ENCODE measurements at places on chromosomes 5 and 9. TPM values are rescaled to one million over a fixed set of nuclear protein-coding genes. Genes with fewer than 3 reads are reported as not detected.

GRCh38 chr5:132641241-132641723 lies 16.7 kb upstream of the IL13 start:
- no peaks in the 10 kb centered on the region for H3K4me1 ChIP-seq
- H3K4me3 ChIP-seq, result no peak overlapping the region
- no peak overlapping the region for H3K27ac ChIP-seq
- no peak for DNase-seq

Gene CDC14B
- 53.2 TPM for total RNA-seq

- DNase-seq, result no peak
- no peaks in the 10 kb centered on the region for H3K36me3 ChIP-seq
- no peak overlapping the region for H3K4me3 ChIP-seq
- H3K27ac ChIP-seq, result no peak overlapping the region
Observed at GRCh38 chr5:177369645-177370440, 12.1 kb downstream of the RGS14 start.

- no peaks in the 10 kb centered on the region for H3K27me3 ChIP-seq
- H3K27ac ChIP-seq, result no peak overlapping the region
- H3K4me1 ChIP-seq, result no peaks in the 10 kb centered on the region
- no peak overlapping the region for H3K4me3 ChIP-seq
- no peak for DNase-seq
- peaks cover 1% of the 10 kb centered on the region for H3K36me3 ChIP-seq
Observed at GRCh38 chr5:1063661-1064382, 48.0 kb downstream of the SLC12A7 start.

- peaks cover 3% of the 10 kb centered on the region for H3K27me3 ChIP-seq
- peaks cover 9% of the 10 kb centered on the region for H3K4me1 ChIP-seq
- H3K36me3 ChIP-seq, result no peaks in the 10 kb centered on the region
- H3K27ac ChIP-seq, result no peak overlapping the region
- DNase-seq, result no peak
- H3K4me3 ChIP-seq, result no peak overlapping the region
Observed at GRCh38 chr5:68375540-68375939, 160.0 kb downstream of the PIK3R1 start.

GRCh38 chr5:172849606-172850453 lies 15.8 kb downstream of the ERGIC1 start:
- H3K27ac ChIP-seq, result peak overlapping the region; percentile 23
- H3K27me3 ChIP-seq, result no peaks in the 10 kb centered on the region
- peaks cover 14% of the 10 kb centered on the region for H3K4me1 ChIP-seq
- no peak overlapping the region for H3K4me3 ChIP-seq

Measured in progenitor cell of endocrine pancreas (in vitro differentiated cells).